ENCODE measurements at places on chromosomes 1 and 21. TPM values are rescaled to one million over a fixed set of nuclear protein-coding genes. Genes with fewer than 3 reads are reported as not detected.

Gene AGT
- not detected for total RNA-seq

Gene METTL13
- total RNA-seq: 47.8 TPM

Gene GBP4
- not detected for total RNA-seq

Gene PERM1
- 0.38 TPM for total RNA-seq

Gene EXTL1
- total RNA-seq: 12.3 TPM

Gene NLRP3
- 0.53 TPM for total RNA-seq

Gene HEYL
- total RNA-seq: not detected

All from A375 (cell line).